ENCODE measurements at places on chromosomes 6 and 20.

DNA sequence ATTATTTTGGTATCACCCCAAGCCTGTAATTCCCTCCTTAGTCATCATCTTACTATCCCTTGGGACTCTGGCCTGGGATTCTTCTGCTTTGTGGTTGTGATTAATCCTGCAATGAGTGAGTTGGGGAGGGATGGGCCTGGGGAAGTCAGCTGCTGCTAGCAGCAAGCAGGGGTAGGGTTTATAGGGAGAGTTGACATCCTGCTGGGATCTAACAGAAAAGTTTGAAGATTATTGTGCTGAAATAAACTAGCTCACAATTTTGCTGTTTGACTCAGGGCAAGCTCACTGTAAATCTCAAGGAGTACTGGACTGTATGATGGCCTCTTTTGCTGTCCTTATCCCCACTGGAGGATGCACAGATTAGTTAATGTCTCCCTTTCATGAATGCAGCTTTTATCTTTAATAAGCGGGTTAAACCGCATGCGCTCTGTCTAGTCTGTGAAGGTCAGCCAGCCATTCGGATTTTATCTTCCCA is 83.4 kb downstream of the JARID2 start:
- no peak for DNase-seq

DNA sequence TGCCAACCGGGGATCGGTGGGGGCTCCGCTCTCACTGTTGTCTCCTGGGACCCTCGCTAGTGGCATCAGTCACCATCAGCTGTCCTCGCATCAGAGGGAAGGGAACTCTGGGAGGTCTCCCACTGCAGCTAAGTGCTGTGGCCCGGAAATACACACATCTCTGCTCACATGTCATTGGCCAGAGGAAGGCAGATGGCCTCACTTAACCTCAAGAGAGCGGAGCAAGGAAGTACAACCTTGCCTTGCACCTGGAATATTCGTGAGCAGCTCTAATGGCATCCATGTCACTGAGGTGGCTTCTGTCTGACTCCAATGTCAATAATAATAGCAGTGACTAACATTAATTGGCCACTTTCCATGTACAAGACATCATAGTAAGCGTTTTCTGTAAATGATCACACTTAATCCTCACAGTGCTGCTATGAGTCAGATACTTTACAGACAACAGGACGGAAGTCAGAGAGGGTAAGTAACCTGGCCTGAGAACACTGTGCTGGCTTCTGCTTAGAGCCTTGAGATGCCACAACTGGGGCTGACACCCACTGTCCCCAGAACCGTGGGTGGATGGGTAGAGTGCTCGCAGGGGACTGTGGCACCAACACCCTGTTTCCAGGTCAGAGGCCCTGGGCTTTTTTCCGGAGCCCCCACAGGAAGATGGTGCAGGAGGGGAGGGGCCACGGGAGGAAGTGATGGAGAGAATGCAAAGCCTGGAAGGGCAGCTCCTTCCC is 6.0 kb downstream of the LHFPL5 start:
- DNase-seq, result no peak

GRCh38 chr6:15539722-15540270 is 123.0 kb downstream of the DTNBP1 start:
- DNase-seq, result no peak

DNA sequence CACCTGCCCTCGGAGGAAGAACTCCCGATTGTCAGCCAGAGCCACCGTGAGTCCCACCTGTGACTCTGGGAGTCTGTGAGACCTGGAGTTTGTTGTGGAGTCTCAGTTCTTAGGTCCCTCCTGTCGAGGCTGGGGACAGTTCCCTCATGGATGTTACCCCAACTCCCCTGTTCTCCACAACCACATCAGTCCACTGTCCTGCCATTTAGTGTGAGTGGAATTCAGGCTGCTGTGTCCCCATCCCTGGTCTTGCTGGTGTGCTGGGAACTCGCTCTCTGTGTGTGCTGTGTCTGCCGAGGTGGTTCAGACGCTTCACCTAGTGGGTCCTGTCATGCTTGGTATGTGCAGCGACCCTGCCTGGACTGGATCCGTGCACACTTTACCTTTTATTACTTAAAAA is 163.2 kb downstream of the DTNBP1 start:
- DNase-seq, result no peak

GRCh38 chr20:37821696-37822095 is 81.2 kb upstream of the VSTM2L start:
- DNase-seq, result no peak

GRCh38 chr6:137884149-137884909 is 17.3 kb downstream of the TNFAIP3 start:
- no peak for DNase-seq

- DNase-seq, result no peak
Measured at GRCh38 chr6:119284861-119285521, 64.6 kb downstream of the MAN1A1 start.

- no peak for DNase-seq
Measured at GRCh38 chr20:50735813-50736212, 4.4 kb downstream of the PARD6B start.

DNA sequence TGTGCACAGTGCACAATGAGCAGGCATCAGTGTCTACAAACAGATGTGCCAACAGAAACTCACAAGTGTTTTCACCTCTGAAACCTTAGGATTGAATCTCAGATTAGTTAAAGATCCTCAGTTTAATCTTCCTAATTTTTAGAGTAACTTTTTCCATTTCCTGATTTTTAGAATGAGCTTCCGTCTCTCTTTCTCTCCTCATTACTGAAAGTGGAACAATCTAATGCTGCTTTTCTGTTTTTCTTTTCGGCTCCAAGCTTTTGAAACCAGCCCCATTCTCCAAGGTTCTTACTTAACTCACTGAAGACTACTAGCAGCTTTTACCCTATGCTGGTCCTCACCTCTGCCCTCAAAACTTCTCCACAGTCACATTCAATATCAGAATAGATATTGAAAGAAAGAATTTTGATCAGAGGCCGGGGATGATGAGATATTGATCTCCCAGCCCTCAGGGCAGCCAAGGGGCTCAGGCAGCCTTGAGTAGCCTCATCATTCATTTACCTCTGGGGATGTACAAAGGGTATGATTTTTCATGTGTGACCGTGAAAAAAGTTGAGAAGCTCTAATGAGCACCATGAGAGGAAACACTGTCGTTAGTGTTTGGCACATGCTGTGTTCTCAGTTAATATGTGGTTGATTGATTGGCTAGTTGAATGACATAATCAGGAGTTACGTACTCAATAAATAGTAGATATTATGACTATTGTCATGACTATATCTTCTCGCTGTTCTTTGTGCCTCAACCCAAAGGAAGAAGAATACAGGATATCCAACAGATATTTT is 11.9 kb upstream of the STK38 start:
- DNase-seq, result no peak

GRCh38 chr6:38337819-38338465 is 301.8 kb downstream of the BTBD9 start:
- DNase-seq, result no peak

- DNase-seq, result no peak
Measured at GRCh38 chr6:158763434-158764182, 55.6 kb downstream of the EZR start.

GRCh38 chr6:20548264-20548663 is 14.0 kb downstream of the CDKAL1 start:
- DNase-seq, result no peak

- no peak for DNase-seq
Measured at GRCh38 chr20:19212821-19213502, 520 bp downstream of the SLC24A3 start.
